ENCODE measurements at places on chromosomes 3 and 15. TPM values are rescaled to one million over a fixed set of nuclear protein-coding genes. Genes with fewer than 3 reads are reported as not detected.

FRMD5 gene
- 1.00 TPM for total RNA-seq

C15orf62 gene
- total RNA-seq = 0.34 TPM

FBXW12 gene
- not detected for total RNA-seq

AHSG gene
- total RNA-seq = 2,043 TPM

KBTBD8 gene
- 16.2 TPM for total RNA-seq

RHOV gene
- total RNA-seq = 0.15 TPM

LRRC49 gene
- total RNA-seq = 2.0 TPM

NR2E3 gene
- not detected for total RNA-seq

CHL1 gene
- not detected for total RNA-seq

EBLN2 gene
- total RNA-seq = 1.3 TPM

CPB1 gene
- total RNA-seq = not detected

CELSR3 gene
- total RNA-seq = 3.2 TPM

ZDHHC3 gene
- total RNA-seq = 44.1 TPM

DPP8 gene
- 34.8 TPM for total RNA-seq

BCL2A1 gene
- 0.31 TPM for total RNA-seq

ANKUB1 gene
- total RNA-seq = not detected

SI gene
- total RNA-seq = not detected

TM6SF1 gene
- total RNA-seq = not detected

TMEM43 gene
- 50.5 TPM for total RNA-seq

FSTL1 gene
- total RNA-seq = 0.07 TPM

TEX264 gene
- 35.2 TPM for total RNA-seq

CNTN3 gene
- not detected for total RNA-seq

DISP2 gene
- 0.15 TPM for total RNA-seq

CHRD gene
- total RNA-seq = 3.4 TPM

SLC12A8 gene
- 0.13 TPM for total RNA-seq

SEMA5B gene
- not detected for total RNA-seq

TIGIT gene
- not detected for total RNA-seq

CHSY1 gene
- total RNA-seq = 12.8 TPM

LIPH gene
- not detected for total RNA-seq

TNFSF10 gene
- 5.3 TPM for total RNA-seq

PPP1R14D gene
- total RNA-seq = 0.53 TPM

SRGAP3 gene
- 1.2 TPM for total RNA-seq

MKRN2OS gene
- total RNA-seq = not detected

MAGEF1 gene
- total RNA-seq = 60.5 TPM

COL6A5 gene
- not detected for total RNA-seq

FAM107A gene
- not detected for total RNA-seq

LEO1 gene
- 103 TPM for total RNA-seq

C3orf22 gene
- total RNA-seq = not detected

GRM7 gene
- total RNA-seq = not detected

ROPN1 gene
- not detected for total RNA-seq

VEPH1 gene
- not detected for total RNA-seq

ZNF860 gene
- 0.66 TPM for total RNA-seq

LMAN1L gene
- not detected for total RNA-seq

NRG4 gene
- total RNA-seq = not detected

SLC27A2 gene
- 12.3 TPM for total RNA-seq

EOMES gene
- total RNA-seq = 0.28 TPM

FGF7 gene
- not detected for total RNA-seq

CSTA gene
- total RNA-seq = 11.0 TPM

PLSCR2 gene
- total RNA-seq = not detected

MORC1 gene
- not detected for total RNA-seq

SLC15A2 gene
- 1.0 TPM for total RNA-seq

All from HepG2 (cell line).